Psoas muscle (tissue), 8 donors: ENCODE measurements at places on chromosomes 1 and 21. TPM values are rescaled to one million over a fixed set of nuclear protein-coding genes. Genes with fewer than 3 reads are reported as not detected.

- H3K27ac ChIP-seq, result no peak overlapping the region
- H3K36me3 ChIP-seq, result no peaks in the 10 kb centered on the region
- peaks cover 2% of the 10 kb centered on the region for H3K27me3 ChIP-seq
- no peak overlapping the region for H3K4me3 ChIP-seq
These were observed 11.7 kb downstream of the COL18A1 start for GRCh38 chr21:45416620-45417019.

DNA sequence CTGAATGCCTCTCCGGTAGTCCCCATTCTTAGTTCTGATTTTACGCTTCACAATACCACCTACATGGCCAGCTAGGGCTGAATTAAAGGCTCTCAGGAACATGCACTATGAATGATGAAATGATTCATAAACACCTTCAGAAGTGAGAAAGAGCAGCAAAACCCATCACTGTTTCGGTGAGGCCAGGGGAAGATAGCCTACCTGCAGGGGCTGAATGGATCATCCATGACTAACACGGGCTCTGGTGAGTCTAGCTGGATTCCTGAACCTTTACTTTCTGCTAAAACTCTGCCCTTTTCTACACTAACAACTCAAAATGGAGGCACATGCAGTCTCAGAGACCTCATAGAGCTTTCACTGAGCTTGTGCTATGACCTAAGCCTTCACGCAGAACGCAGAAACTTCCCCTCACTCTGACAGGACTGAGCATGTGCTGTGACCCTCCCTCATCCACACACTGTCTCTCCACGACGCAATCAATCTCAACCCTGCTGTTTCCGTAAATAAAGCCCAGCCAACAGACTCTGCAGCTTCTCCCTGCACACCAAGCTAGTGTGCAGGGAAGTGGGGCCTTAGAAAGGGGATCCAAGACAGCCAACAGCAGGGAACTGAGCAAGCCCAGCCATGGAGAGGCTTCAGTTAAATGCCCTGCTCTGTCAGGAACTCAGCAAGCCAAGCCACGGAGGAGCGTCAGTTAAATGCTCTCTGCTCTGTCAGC, 207.8 kb downstream of the SLC45A1 start:
- H3K4me3 ChIP-seq, result peak overlapping the region; percentile 71
- peaks cover 44% of the 10 kb centered on the region for H3K4me1 ChIP-seq
- H3K27ac ChIP-seq, result peak overlapping the region; percentile 90
- DNase-seq, result peak; percentile 75

GRCh38 chr1:87428883-87429282, 100.2 kb downstream of the LMO4 start:
- H3K27me3 ChIP-seq, result no peaks in the 10 kb centered on the region
- no peaks in the 10 kb centered on the region for H3K36me3 ChIP-seq
- no peak overlapping the region for H3K4me3 ChIP-seq
- DNase-seq, result no peak

- no peak overlapping the region for H3K27ac ChIP-seq
- no peaks in the 10 kb centered on the region for H3K4me1 ChIP-seq
- DNase-seq, result peak; percentile 67
- H3K36me3 ChIP-seq, result no peaks in the 10 kb centered on the region
- H3K4me3 ChIP-seq, result no peak overlapping the region
- H3K27me3 ChIP-seq, result no peaks in the 10 kb centered on the region
These were observed 262.0 kb downstream of the HMCN1 start for GRCh38 chr1:185996211-185996610.

- H3K27me3 ChIP-seq, result no peaks in the 10 kb centered on the region
- no peaks in the 10 kb centered on the region for H3K4me1 ChIP-seq
- H3K27ac ChIP-seq, result no peak overlapping the region
- DNase-seq, result no peak
- H3K36me3 ChIP-seq, result no peaks in the 10 kb centered on the region
- no peak overlapping the region for H3K4me3 ChIP-seq
These were observed 27.1 kb upstream of the KCNK2 start for GRCh38 chr1:215055281-215055935.

GRCh38 chr1:218983848-218984247, 189.8 kb upstream of the LYPLAL1 start:
- no peaks in the 10 kb centered on the region for H3K36me3 ChIP-seq
- no peak overlapping the region for H3K4me3 ChIP-seq
- DNase-seq, result no peak
- H3K27ac ChIP-seq, result no peak overlapping the region

DNA sequence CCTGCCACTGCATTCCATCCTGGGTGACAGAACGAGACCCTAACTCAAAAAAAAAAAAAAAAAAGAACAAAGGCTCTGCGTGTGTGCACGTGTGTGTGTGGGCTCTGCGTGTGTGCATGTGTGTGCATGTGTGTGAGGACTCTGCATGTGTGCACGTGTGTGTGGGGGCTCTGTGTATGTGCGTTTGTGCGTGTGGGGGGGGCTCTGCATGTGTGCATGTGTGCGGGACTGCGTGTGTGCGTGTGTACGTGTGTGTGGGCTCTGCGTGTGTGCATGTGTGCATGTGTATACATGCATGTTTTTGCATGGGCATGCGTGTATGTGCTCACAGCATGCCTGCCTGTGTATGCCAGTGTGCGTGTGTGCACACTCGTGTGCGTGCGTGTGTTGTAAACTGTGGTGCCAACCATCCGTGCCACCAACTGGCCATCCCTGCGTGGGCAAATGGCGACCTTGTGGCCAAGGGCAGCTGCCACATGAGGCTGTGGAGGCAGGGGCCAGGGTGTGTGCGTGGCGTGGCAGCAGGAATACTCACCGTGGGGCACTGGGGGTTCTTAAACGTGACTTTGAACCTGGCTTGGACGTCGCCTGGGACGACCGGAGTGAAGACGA, 26.8 kb upstream of the TMEM52 start:
- DNase-seq, result no peak
- H3K4me1 ChIP-seq, result no peaks in the 10 kb centered on the region
- H3K36me3 ChIP-seq, result no peaks in the 10 kb centered on the region
- H3K27ac ChIP-seq, result no peak overlapping the region

- DNase-seq, result no peak
- no peaks in the 10 kb centered on the region for H3K4me1 ChIP-seq
- no peaks in the 10 kb centered on the region for H3K27me3 ChIP-seq
- no peak overlapping the region for H3K4me3 ChIP-seq
These were observed 789.3 kb upstream of the ADAMTS5 start for GRCh38 chr21:27756191-27756590.

- H3K4me3 ChIP-seq, result peak overlapping the region; percentile 67
- peak overlapping the region; percentile 83 for H3K27ac ChIP-seq
- peaks cover 7% of the 10 kb centered on the region for H3K4me1 ChIP-seq
These were observed 421 bp downstream of the PSRC1 start for GRCh38 chr1:109282497-109282951.

GRCh38 chr1:223031733-223032601, 111.1 kb downstream of the TLR5 start:
- no peaks in the 10 kb centered on the region for H3K27me3 ChIP-seq
- no peaks in the 10 kb centered on the region for H3K4me1 ChIP-seq
- H3K4me3 ChIP-seq, result no peak overlapping the region
- peak; percentile 70 for DNase-seq
- no peaks in the 10 kb centered on the region for H3K36me3 ChIP-seq

DNA sequence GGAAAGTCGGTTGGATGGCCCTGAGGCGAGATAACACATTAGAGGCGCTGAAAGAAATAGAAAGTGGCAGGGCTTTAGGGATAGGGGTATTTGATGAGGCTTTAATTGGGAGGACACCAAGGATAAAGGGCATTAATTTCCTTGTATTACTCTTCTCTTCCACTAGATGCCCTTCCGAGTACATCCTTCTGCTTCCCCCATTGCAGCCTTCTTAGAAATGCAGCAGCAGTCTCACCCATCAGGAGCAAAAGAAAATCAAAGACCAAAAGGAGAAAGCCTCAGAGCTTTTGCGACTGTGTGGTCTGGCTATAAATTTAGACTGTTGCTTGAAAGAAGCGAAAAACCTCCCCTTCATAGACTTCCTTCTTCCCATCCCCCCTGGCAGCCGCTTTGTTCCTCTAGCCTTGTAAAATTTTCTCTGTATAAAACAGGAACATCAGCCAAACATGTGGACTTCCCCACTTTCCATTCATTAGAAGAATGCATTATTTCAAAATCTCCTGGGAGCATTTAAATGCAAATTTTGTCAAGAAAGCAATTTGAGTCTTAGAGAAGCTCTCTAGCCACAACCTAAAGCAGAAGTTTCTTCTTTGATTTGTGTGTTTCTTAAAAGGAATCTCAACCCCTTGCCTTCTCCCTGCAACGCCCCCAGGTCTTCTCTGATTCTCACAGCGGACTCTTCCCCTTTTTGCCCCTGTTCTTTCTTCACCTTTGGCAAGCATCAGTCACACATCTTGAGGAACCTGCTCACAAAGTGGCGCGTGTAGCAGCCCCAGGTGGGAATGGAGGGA, 76.6 kb downstream of the NDUFS5 start:
- DNase-seq, result no peak
- no peaks in the 10 kb centered on the region for H3K36me3 ChIP-seq
- H3K4me1 ChIP-seq, result peaks cover 26% of the 10 kb centered on the region
- H3K27ac ChIP-seq, result no peak overlapping the region
- H3K27me3 ChIP-seq, result no peaks in the 10 kb centered on the region

DNA sequence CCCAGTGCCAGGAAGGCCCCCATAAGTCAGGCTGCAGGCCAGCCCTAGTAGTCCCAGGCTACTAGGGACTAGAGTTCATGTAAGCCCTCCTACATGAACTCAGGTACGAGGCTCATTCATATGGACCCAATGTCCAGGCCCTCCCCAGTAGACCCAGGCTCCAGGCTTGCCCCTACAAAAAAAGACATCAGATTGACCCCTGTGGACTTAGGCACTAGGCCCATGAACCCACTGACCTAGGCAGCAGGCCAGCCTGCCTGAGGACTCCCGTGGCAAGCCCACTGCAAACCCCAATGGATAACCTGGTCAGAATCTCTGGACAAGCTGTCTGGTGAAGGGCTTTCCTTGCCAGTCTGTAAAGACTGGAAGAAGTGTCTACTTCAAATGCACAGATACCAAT, 51.2 kb downstream of the TNNI3K start:
- no peak overlapping the region for H3K4me3 ChIP-seq
- no peaks in the 10 kb centered on the region for H3K4me1 ChIP-seq
- no peak for DNase-seq
- H3K27me3 ChIP-seq, result no peaks in the 10 kb centered on the region
- no peak overlapping the region for H3K27ac ChIP-seq
- H3K36me3 ChIP-seq, result no peaks in the 10 kb centered on the region

DNA sequence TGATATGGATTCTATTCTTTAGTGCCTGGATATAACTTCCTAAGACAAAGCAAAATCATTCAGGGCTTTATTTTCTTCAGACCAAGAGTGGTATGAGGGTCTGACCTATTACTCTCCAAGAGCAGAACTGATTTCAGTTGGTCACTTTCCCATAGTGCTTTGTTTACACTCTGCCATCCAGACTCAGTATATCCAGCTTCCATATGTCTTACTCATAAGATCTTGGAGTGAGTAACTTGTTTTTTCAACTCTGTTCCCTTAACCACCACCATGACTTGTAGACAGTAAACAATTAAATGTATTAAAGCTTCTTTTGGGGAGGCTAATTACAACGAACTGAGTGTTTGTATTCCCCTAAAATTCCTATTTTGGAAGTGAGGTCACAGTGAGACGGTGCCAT, 83.4 kb downstream of the USP24 start:
- no peak overlapping the region for H3K27ac ChIP-seq
- peaks cover 96% of the 10 kb centered on the region for H3K36me3 ChIP-seq
- no peaks in the 10 kb centered on the region for H3K4me1 ChIP-seq
- no peak for DNase-seq

GRCh38 chr1:55320891-55321290, 105.7 kb upstream of the USP24 start:
- no peak overlapping the region for H3K4me3 ChIP-seq
- H3K4me1 ChIP-seq, result no peaks in the 10 kb centered on the region
- H3K27me3 ChIP-seq, result no peaks in the 10 kb centered on the region
- H3K36me3 ChIP-seq, result no peaks in the 10 kb centered on the region

- no peak overlapping the region for H3K27ac ChIP-seq
- H3K27me3 ChIP-seq, result no peaks in the 10 kb centered on the region
- no peak overlapping the region for H3K4me3 ChIP-seq
- DNase-seq, result no peak
- H3K36me3 ChIP-seq, result no peaks in the 10 kb centered on the region
These were observed 17.4 kb upstream of the KCNAB2 start for GRCh38 chr1:6028042-6028850.

GRCh38 chr1:8061210-8061609, 35.1 kb upstream of the ERRFI1 start:
- DNase-seq, result no peak
- H3K27ac ChIP-seq, result no peak overlapping the region
- H3K36me3 ChIP-seq, result no peaks in the 10 kb centered on the region
- no peak overlapping the region for H3K4me3 ChIP-seq

DNA sequence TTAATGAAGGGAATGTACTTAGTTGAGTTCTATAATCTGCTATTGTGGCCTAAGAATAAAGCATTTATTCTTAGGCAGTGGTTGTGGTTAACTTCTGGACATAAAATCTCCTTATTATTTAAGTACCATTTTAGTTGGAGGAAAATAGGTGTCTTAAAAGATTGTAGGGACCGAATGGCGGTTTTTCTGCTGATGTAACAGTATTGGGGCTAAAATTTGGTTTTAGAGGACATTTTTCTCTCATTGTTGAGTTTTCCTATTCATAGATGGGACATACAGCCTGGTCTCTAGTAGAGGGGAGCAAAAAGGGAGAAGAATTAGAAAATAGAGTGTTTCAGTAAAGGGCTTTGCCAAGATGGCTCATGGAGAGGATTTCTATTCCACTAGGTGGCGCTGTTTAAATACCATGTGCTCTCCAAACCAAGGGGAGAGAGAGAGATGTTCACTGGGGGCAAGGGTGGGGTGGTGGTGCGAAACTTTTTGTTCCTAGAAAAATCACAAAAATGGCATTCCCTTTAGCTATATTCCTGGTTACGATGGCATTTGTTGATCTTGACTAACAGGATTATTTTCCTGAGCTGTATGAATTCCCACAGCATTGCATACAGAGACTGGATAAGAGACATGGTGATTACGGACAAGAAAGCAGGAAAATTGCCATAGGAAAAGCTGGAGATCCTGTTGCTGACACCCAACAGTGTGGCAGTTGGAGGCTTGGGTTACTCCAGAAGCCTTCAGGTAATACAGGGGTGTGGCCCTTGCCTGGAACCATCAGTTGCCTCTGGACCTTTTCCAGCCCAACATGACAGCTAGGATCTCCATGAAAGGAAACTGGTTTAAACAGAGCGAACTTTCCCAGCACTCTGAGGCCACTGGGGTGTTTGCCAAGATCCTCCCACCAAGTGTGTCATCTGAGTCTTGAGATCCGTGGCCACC, 18.2 kb upstream of the FCGR2A start:
- no peak for DNase-seq
- H3K4me1 ChIP-seq, result no peaks in the 10 kb centered on the region
- no peak overlapping the region for H3K27ac ChIP-seq
- H3K36me3 ChIP-seq, result no peaks in the 10 kb centered on the region
- peak overlapping the region; percentile 39 for H3K4me3 ChIP-seq

NECTIN4 gene
- polyA plus RNA-seq, result not detected

GPR52 gene
- not detected for polyA plus RNA-seq

ICOSLG gene
- polyA plus RNA-seq, result 0.27 TPM

TSPEAR gene
- polyA plus RNA-seq, result not detected

DIPK1A gene
- 7.9 TPM for polyA plus RNA-seq

KCNE1 gene
- polyA plus RNA-seq, result 0.26 TPM

PTPRF gene
- polyA plus RNA-seq, result 0.93 TPM

ZNF683 gene
- not detected for polyA plus RNA-seq

ZBTB8A gene
- polyA plus RNA-seq, result 1.6 TPM

ARHGAP30 gene
- 0.47 TPM for polyA plus RNA-seq

ESRRG gene
- 3.0 TPM for polyA plus RNA-seq

COL11A1 gene
- polyA plus RNA-seq, result 0.03 TPM
